CD4-positive, alpha-beta T cell treated with Interferon alpha-2 for 1 hour (primary cell): ENCODE measurements at places on chromosomes 11 and 22.

DNA sequence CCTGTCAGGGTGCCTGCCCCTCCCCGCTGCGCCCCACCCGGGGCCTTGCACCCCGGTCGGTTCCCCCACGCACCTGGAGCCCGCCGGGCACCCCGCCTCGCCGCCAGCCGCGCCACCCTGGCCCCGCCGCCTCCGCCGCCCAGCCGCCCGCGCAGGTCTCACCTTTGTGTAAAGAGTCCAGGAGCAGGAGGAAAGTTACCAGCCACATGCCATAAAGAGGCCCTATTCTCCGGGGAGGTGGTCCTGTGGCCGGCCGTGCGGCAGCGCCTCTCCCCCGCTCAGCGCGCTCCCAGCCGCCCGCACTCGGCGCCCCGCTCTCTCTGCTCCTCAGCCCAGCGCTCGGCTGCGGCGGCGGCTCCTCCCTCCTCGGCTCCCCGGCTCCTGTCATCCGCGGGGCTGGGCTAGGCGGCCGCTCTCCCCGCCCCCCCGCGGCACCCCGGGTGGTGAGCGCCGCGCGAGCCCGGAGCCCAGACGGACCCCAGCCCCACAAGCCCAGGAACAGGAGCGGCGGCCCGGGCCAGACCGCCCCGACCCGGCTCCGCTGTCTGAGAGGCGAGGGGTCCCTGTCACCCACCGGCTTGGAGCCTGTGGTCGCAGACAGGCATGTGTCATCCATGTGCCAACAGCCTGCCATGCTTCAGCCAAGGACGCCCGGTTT lies at the start of gene DSCAML1:
DSCAML1 (minus strand) TSS at position 345 of the 658 bp plus-strand sequence; CDS start at position 208, 137 bp downstream.
- DNase-seq, result peak; percentile 38

- DNase-seq, result no peak
Observed at GRCh38 chr11:100778166-100778785, 91.2 kb downstream of the ARHGAP42 start.

DNA sequence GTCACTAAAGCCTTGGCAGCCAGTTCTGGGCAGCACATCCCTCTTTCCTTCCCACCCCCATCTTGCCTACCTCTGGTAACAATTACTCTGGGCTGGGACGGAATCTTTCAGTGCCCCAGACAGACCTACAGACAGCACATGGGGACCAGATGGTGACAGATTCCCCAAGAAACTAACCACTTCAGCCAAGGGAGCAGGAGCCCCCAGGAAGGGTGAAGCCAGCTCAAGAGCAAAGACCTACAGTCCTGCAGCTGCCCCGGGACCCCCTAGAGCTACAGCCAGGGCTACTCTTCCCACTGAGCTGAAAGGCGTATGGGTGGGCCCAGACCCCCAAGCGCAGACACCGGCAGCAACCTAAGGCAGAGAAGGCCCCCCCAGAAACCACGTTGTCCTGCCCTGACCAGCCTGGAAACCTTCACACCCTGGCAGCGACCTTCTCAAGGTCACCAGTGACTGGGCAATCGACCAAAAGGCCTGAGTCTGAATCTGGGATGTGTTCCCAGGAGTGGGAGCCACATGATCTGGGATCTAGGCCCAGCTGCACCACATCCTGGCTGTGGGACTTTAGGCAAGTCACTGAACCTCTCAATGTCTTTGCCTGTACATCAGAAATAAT lies 65.8 kb downstream of the LRRC32 start:
- DNase-seq, result no peak

DNA sequence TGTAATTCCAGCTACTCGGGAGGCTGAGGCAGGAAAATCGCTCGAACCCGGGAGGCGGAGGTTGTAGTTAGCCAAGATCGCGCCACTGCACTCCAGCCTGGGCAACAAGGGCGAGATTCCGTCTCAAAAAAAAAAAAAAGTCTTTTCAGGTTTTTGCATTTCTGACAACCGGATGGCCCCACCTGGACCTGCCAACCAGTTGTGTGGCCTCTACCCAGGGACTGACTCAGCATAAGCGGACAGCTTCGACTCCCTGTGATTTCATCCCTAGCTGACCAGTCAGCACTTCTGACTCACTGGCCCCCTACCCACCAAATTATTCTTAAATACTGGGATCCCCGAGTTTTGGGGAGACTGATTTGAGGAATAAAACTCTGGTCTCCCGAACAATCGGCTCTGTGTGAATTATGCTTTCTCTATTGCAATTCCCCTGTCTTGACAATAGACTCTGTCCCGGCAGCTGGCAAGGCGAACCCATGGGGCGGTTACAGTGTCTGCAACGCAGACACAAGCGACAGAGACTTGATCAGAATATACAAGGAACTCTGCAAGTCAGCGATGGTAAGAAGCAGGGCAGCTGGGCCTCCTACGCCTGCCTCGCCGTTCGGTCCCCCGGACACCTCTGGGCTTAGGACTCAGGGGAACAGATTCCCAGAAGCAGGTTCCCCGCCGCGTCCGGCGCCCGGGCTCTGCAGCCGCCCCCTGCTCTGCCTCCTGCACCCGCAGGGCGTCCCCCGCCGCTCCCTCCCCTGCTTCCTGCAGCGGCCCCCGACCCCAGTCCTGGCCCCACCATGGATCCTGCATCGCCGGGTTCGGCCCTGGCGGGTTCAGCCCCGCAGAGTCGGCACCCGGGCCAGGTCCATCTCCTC lies 741 bp upstream of the TALDO1 start:
- DNase-seq, result peak; percentile 32

- DNase-seq, result no peak
Observed at GRCh38 chr11:35855671-35856070, 88.2 kb upstream of the LDLRAD3 start.

DNA sequence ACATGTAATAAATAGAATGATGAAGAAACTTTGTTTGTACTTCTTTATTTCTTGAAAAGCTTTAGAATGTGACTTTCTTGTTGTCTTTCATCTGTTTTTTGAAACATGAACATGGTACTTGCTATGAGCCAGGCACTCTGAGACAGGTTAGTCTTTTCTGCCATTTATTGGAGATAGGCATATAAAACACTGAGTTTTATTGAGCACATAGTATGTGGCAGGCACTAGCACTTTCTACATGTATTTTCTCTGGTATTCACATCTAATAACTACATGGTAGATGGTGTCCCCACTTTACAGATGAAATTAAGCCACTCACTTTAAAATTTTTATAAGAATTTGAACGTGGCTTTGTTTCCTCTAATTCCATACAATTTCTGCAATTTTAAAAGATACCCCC lies 7.7 kb upstream of the ANKRD42 start:
- DNase-seq, result no peak

GRCh38 chr22:43118024-43118849 lies 7.7 kb downstream of the BIK start:
- DNase-seq, result no peak

GRCh38 chr22:36510384-36510783 lies 3.5 kb upstream of the FOXRED2 start:
- DNase-seq, result no peak

GRCh38 chr11:60813324-60813723 lies 28.2 kb downstream of the MS4A10 start:
- DNase-seq, result no peak

DNA sequence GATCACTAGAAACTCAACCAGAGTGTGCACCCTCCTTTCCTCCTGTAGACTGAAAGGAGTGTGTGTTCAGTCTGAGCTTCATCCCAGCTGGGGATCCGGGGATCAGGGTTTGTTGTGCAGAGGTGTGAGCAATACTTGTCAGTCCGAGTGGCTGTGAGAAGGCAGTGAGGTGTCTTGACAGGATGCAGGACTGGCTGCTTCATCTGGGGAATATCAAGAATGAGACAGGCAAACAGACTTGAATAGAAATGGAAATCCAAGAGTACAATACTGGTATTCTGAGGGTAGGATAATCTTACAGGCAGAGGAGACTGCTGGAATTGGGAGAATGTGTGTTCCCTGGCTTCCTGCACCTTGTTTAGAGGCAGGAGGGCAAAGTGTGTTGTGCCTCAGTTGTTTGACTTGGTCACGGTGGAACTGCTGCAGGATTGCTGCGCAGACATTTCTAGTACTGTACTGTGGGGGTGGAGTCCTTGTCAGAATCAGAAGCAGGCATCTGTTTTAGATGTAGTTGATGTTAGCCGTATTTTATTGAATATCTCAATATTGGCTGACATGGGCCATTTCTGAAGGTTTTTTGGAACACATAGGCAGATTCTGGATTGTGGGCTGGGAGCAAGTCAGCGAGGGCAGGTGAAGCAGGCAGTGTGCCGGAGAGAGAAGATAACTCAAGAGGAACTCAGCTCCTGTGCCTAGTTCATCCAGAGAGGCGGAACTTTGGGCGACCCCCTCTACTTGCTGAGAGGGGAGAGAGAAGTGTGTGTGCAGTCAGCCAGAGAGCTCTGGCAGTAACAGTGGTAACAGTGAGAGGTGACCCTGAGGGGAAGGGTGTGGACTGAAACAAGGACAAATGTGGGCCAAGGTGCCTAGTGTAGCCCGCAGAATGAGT lies 27.1 kb upstream of the GRK2 start:
- no peak for DNase-seq

- no peak for DNase-seq
Observed at GRCh38 chr11:44180107-44180506, 84.6 kb downstream of the EXT2 start.

DNA sequence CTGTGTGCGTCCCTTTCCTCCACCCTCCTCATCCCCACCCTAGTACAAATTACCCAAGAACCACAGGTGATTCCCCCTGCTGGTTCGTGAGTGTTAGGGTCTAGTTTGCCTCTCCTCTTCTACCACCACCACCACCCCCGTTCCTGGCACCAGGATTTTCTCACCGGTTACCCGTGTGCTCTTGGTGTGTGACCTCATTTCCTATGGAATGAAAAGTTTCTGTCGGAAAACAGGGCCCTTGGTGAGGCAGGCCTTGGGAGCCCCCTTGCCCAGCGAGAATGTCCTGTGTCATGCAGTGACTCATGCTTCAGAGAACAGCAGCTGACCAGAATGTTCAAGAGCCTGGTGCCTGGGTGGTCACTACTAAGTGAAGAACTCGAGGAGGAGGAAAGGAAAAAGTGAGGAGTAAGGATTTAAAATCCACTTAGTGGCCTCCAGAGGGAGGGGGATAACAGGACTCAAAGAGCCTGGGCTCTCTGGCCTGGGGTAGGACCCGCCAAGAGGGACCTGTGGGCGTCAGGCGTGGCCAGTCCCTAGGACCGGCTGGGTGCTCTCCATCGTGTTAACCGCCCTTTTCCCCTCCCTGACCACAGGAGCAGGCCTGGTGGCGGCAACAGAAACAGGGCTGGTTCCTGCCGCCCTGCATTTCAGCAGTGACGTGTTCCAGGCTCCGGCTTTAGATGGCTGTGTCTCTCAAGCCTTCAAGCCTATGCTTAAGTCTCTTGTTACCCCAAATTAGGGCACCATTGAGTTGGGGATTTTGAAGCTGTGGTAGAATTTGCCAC lies 30.2 kb downstream of the C22orf31 start:
- no peak for DNase-seq

GRCh38 chr11:76159983-76160661 lies 46.2 kb downstream of the WNT11 start:
- DNase-seq, result no peak

DNA sequence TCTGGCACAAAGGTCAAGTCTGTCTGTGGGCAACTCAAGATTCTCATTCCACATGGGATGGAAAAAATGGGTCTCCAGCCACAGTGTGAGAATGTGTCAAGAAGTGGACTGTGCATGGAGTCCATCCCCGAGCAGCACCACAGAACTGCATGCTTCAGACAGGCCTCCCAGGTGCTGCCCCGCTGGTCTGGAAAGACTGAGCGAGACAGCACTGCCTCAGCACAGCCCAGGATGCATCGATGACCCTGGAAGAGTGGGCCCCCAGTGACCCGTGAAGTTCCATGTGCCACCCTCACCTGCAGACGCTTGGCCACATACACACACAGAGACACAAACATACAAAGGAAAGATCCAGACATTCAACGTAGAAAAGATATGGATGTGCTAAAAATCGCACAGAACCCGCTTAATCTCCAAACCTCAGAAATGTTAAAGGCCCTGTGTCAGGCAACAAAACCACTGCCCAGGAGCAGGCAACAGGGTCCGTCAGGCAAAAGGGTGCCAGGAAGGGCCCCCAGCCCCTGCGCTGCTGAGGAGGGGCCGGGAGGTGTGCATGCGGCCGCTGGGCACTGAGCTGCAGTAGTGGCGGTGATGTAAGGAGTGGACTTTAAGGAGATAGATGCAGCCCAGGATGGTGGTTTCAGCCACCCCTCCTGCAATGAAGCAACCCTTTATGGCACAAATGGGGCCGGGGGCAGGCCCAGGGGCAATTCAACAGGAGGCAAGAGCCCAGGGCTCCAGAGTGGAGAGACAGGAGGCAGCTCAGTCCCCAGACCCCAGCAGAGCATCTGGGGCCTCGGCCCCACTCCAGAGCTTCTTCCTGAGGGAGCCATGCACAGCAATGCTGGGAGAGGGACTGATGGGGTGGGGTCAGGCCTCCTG lies 84.7 kb downstream of the DGCR2 start:
- no peak for DNase-seq

DNA sequence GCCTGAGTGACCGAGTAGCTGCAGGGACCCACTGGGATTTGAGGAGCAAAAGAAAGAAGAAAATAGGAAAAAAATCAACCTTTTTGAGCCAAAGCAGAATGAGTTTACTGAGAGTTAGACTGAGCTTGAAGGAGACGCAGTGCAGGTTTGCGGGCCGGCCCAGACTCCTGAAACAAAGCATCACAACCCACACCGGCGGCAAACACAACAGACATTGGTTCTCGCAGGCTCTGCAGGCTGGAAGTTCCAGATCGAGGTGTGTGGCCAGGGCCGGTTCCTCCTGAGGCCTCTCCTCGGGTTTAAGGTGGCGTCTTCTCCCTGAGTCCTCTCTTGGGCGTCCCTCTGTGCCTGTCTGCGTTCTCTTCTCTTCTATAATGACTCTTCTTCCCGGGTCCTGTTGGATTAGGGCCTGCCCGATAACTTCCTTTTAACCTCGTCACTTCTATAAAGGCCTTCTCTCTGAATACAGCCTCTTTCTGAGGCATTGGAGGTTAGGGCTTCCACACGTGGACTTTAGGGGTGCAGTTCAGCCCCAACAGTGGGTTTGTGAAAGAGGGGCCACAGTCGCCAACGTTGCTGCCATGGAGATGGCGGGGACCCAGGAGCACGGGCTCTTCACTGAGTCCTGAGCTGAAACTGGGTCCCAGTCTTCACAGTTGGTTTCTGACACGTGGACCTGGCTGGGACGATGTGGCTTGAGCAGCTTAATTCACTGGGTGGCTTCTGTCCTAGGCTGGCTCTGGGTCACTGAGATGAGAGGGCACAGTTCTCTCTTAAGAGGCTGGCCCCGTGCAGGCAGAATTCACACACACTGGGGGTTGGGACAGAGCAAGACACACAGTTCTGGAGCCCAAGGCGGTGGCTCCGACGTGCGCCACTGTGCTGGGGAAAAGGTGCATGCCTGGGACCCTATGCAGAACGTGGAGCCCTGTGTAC lies 1047.7 kb downstream of the BRD1 start:
- DNase-seq, result no peak

GRCh38 chr22:41674846-41675340 lies 13.8 kb downstream of the SNU13 start:
- no peak for DNase-seq

DNA sequence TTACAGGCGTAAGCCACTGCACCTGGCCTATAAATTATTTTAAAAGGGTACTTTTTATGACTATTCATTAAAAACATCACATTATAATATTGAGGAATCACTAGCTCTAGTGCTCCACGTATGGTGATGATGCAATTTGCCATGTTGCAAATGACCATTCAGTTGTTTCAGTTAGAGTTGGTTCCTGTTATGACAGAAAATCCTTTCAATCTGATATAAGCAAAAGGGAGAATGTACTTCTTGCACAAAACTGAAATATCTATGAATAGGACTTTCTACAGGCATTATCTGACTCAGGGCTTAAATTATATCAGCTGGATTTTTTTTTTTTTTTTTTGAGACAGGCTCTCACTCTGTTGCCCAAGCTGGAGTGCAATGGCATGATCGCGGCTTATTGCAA lies 45.6 kb upstream of the RRM1 start:
- DNase-seq, result peak; percentile 15
